ENCODE measurements at places on chromosomes 2 and 18.

DNA sequence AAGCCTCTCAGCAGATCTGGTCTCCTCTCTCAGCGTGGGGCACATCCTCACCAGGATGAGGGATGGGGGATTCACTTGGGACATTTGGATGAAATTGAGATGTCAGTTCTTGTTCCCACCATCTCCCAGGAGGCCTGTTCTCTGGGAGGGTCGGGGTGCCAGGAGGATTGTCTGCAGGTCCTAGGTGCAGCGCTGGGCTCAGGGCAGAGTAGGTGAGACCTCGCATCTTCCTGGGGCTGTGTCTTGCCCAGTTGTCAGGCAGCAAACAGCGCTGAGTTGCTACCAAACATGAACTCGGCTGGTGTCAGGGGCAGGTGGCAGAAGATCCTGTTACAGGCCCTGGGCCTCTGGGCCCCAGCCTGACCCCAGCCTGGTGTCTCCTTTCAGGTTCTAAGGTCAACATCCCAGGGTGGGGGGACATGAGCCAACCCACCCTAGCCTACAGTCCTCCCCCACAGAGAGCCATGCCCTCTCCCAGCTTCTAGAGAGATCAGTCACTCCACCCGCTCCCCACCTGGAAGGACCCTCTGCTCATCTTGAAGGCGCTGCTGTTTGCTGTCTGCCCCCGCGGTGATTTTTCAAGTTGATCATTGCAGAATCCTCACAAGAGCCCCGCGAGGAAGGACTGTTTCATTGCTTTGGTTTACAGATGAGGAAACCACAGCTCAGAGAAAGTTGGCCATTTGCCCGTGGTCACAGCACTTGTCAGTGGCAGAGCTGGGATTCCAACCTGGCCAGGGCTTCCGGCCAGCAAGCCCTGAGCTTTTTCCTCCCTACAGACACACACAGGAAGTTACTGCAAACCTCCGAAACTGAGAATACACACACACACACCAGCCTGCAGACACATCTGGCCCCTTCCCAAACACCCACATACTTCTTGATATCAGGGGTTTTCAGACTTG is 83.9 kb downstream of the STPG4 start:
- DNase-seq: no peak

GRCh38 chr2:96342085-96342484 is 6.5 kb downstream of the NCAPH start:
- no peak for DNase-seq

DNA sequence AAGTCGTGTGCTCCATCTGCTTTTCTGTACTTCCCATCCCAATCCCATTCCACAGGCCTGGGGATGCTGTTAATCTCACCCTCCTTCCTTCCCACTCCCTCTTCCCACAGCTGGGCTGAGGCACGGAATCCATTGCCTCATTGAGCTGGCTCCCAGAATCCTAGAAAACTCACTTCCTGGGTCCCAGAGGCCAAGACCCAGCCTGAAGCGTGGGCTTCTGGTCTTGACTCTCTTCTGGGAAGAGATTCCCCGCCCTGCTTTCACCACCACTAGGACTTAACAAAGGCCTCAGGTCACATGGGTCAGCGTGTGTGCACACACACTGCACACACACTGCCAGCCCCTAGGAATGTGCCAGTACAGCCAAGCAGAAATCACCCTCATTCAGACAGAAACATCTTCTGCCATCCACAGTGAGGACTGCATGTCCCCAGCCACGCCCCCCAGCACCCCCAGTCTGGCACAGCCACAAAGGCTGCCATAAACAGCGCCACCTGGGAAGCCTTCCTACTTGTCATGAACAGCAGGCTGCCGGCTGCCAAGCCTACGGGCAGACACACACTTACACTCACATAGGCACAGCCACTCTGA is 165.8 kb downstream of the TNS1 start:
- no peak for DNase-seq

DNA sequence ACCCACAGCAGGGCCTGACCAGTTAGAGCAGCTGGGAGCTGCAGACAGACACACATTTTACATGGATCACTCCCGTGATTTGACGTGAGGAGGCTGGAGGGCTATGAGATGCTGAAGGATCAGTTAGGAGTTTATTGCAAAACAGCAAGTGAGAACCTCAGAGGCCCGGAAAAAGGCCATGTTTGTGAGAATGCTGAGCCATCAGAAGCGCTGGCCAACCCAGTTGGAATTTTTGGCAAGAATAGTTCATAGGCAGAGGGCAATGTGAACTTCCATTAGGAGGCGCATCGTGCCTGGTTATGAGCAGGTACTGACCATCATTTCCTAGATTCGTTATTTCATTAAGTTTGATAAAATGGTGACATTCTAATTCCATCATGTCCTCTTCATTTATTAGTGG is 23.3 kb upstream of the LMAN1 start:
- no peak for DNase-seq

Measured in stimulated activated CD8-positive, alpha-beta memory T cell treated with anti-CD3 and anti-CD28 coated beads, Interleukin-7, amount 100 ng/mL, for 24 hours (primary cell).